ENCODE measurements at places on chromosomes 2 and 18. TPM values are rescaled to one million over a fixed set of nuclear protein-coding genes. Genes with fewer than 3 reads are reported as not detected.

The MRO gene
- total RNA-seq = 0.30 TPM

DNA sequence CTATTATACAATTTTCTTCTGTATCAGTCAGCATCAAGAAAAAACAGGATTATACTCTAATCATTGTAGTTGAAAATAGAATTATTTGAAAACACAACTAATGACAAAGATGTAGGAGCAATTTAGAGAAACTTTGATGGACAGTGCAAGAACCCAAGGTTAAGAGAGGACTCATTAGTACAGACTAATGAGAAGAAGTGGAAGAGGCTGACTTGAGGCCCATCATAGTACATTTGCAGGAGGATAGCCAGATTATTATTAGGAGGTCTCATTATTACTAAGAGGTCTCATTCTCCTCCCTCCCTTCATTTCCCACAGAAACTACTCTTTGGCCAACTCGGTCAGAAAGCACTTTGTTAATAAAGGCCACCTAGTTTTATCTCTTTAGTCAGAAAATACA, 1983.0 kb downstream of the SUCLG1 start:
- no peak for DNase-seq

The PROKR1 gene
- 0.10 TPM for total RNA-seq

The VRK2 gene
- total RNA-seq = 15.2 TPM

The SLC5A7 gene
- total RNA-seq = 0.10 TPM

- no peak for DNase-seq
Observed at GRCh38 chr2:205636549-205637319, 45.6 kb upstream of the NRP2 start.

The RFX8 gene
- total RNA-seq = 1.2 TPM

The ERMN gene
- total RNA-seq = 0.10 TPM

The IL36RN gene
- 10.9 TPM for total RNA-seq

All from skin of body (tissue), 3 donors.